ENCODE measurements at places on chromosomes 7 and 10.
A peak's percentile ranks its signal among the peaks of the same experiment; 100 is the strongest.

GRCh38 chr7:81273601-81274397, 354.9 kb upstream of the SEMA3C start:
- peak; percentile 2 for DNase-seq

- DNase-seq, result no peak
Observed at GRCh38 chr7:1856888-1857441, 186.9 kb downstream of the ELFN1 start.

DNA sequence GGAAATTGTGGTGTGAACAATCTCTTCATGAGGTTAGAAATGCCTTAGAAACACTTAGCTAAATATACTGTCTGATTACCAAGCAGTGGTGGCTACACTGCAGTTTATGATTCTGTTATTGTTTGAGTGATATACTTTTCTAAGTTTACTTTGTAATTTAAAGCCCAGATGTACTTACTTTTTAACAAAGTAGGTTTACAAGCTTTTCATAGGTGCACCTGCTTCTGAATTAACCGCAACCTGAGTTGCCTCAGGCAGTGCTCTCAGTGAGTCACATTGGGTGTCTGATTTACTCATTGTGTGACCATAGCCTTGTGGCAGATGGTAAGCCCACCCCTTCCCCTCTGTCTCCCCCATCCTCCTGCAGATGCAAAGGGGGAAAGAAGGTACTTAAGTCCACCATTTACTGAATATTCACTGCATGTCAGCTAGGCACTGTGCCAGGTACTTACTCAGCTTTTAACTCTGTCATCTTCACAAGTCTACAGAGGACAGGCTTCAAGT, 9.0 kb downstream of the MTURN start:
- peak; percentile 30 for DNase-seq

DNA sequence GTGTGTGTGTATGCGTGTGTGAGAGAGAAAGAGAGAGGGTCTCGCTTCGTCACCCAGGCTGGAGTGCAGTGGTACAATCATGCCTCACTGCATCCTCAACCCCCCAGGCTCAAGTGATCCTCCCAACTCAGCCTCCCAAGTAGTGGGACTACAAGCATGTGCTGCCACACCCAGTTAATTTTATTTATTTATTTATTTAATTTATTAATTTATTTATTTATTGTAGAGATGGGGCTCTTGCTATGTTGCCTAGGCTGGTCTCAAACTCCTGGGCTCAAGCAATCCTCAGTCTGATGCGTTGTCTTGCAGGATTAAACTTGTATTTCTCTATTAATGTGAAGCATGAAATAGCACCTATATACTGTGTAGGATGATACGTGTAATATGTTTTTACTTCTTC, 21.8 kb upstream of the POU6F2 start:
- DNase-seq, result no peak

GRCh38 chr7:159049266-159050025, 95.2 kb downstream of the VIPR2 start:
- DNase-seq, result no peak

DNA sequence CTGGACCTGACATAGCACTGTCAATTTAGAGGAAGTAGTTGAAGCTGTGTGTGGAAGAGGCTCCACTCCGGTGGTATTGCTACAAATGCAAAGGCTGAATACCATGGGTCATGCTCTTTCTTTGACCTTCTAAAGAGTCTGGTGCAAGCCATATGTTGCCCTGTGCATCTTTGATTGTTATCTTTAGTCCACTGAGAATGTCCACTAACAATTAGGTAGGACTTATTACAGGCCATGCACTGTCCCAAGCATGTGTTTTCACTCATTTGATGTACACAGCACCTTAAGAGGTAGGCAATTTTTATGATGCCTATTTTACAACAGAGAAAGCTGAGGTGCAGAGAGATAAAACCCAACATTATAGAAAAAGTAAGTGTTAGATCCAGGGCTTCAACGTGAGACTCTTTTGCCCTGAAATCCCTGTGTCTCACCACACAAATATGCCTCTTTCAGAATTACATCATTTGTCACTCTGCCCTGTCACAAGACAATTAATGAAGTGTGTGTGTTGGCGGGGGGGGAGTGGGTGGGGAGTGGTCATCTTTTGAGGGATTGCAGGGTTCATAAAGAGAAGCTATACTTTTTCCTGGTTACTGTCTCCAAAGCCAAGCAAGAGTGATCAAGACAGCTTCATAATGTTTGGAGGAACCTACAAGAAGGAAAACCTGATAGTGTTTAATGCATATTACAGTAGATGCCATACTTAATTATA, 637.6 kb upstream of the IGFBP3 start:
- DNase-seq, result peak; percentile 79

DNA sequence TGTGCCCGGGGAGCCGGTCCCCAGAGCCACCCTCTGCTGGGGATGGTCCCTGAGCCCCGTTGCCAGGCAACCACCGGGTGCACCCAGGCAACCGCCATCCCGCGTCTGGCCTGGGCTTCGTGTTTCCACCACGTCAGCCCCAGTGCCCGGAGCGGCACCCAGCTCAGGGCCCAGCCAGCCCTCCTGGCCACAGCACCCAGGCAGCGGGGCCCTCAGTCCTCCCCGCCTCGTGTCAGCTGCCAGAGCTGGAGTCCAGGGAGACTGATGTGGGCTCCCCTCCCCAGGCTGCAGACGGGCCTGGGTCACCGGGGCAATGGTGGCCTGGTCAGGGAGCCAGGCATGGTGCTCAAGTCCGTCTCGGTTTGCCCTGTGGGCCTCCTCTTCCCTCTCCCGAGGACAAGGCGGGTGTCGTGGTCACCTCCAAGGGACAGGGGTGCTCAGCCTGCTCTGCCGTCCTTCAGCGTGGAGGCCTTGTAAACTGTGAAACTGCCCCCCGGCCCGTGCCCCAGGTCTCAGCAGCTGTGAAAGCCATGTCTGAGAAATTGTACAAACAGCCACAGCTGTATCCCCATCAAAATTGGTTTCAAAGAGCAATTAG, 72.5 kb downstream of the MICALL2 start:
- DNase-seq, result no peak

DNA sequence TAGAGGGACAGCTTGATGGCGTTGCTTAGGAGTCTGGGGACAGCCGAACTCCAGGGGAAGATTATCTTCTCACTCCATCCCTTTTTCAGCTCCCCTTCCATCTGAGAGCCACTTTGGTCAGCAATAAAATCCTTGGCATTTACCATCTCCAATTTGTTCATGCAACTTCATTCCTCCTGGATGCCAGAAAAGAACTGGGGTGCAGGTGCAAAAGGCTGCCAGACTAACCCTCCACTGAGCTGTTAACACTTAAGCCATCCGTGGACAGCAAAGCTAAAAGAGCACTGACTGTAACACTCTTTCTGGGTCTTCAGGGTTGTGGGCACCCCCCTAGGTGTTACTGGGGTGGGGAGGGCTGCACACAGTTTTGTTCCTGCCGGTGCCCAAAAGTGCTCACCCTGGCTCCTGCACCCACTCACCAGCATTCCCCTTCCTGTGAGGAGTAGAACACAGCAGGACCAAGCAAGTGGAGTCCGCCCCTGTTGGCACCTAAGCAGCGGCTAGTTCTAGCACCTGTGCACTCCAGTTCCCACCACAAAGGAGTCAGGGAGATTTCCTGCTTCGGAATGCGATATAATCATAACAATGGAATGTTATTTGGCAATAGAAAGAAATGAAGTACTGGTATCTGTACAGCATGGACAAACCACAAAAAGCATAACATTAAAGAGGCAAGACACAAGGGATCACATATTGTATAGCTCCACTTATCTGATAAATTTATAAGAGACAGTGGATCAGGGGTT, 95.1 kb downstream of the NPY start:
- peak; percentile 58 for DNase-seq

DNA sequence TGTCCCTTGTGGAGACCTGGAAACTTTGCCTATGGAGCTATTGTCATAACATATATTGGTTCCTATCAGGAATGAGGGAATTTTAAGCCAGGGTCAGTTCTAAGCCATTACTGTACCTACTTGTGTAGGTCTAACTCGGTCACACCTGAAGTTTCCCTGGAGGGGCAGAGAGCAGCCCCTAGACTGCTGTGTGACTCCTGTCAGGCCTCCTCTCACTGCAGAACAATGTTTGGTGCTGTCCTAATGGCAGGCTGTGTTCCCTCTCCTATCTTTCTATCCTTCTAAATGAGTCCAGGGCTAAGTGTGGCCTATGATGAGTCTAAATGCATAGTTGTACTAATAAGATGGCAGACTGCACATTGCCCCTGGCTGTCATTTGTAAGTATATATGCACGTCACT, 14.2 kb downstream of the MBL2 start:
- no peak for DNase-seq

DNA sequence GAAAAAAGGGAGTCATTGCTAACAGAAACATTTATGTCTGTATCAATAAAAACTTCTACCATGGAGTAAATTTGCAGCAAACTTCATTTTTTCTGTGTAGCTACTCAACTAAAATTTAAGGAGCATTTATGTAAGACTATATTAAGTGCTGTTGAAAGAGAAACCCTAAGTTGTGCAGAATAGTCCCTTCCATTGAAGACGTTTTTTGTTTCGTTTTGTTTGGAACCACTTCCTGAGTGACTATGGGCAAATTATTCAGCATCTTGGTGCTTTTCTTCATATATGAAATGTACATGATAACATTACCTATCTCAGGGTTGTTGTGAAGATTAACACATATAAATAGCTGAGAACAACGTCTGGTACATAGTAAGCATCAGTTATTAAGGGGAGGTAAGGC, 24.3 kb downstream of the SEM1 start:
- DNase-seq, result no peak

DNA sequence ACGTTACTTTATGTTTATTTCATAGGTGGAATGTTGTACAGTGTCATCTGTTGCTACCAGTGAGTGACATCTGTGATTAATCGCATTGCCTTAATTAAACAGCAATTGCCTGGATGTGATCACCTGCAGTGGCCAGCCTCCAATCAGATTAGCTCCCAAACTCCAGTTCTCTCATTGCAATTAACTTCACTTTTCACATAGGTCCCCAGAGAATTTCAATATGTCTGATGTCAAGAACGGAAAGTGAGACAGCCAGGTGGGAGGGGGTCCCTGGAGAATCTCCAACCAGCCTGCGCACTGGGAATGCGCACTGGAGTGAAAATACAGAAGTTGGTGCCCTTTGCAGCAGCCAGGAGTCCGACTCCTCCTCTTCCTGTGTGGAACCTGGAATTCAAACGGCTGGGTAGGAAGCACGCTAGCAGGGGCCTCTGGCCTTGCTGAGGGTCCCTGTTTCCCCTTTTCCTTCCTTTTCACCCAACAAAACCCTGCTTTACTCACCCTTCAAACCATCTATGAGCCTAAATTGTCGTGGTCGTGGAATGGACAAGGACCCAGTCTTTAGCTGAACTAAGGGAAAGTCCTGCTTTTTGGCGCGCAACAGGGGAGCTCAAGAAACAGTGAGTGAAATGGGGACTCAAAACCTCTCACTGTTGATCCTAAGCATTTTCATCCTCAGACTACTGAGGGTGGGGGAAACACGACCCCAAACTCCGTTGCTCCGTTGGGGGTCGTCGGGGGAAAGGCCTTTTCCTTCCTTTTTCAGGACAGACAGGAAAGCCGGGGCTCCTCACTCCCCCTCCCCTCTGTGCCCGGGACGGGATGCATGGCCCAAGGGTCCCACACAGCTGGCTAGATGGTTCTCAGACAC, 1355.5 kb upstream of the LRRTM3 start:
- DNase-seq, result peak; percentile 62

- peak; percentile 26 for DNase-seq
Observed at GRCh38 chr7:31432836-31433340, 81.0 kb upstream of the ITPRID1 start.

DNA sequence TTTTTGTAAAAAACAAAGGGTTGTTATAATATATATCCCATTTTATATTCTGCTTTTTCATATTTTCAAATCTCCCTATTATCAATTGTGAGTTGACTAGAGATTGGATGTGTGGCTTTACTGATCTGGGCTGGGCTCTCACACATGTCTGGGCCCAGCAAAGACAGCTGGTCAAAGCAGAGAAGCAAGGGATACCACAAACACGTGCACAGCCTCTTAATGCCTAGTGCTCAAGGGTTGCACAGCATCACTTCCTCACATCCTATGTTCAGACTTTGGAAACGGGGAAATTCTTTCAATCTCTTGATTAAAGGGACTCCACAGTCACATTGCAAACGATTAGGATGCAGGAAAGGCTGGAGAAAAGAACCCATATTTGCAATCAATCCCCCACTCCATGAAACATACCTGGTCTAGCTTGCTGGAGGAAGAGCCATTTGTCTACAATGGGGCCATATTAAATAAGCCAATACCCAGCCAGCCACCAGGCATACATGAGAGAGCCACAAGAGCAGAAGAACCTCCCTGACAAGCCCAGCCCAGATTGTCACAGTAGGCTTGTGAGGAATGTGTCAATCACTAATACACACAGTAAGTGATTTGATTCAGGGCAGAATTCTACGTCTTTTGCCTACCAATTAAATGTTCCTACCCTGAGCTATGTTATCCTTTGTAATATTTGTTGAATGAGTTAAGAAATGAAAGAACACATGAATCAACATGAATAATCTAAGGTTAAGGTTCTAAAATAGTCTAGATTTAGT, 431.2 kb downstream of the TNS3 start:
- no peak for DNase-seq

- DNase-seq, result peak; percentile 43
Observed at GRCh38 chr7:139763330-139763729, 14.5 kb downstream of the HIPK2 start.

DNA sequence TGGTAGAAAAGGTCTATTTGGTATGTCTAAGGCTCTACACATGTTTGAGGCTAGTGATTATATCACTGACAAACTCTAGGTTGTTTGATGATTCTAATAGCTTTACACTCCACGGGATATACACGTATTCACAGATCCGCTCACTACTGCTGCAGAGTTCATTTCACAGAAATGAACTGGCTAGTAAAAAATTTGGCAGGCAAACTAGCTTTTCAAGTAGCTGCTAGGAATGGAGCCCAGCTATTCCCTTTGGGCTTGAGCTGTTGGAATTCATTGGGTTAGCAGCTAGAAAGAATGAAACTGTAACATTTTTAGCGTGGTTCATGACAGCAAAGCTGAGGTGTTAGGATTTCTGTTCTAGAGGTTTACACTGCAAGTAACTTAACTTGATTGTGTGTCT, 37.6 kb downstream of the R3HCC1L start:
- peak; percentile 52 for DNase-seq

- DNase-seq, result no peak
Observed at GRCh38 chr10:111130471-111130870, 53.6 kb downstream of the ADRA2A start.

DNA sequence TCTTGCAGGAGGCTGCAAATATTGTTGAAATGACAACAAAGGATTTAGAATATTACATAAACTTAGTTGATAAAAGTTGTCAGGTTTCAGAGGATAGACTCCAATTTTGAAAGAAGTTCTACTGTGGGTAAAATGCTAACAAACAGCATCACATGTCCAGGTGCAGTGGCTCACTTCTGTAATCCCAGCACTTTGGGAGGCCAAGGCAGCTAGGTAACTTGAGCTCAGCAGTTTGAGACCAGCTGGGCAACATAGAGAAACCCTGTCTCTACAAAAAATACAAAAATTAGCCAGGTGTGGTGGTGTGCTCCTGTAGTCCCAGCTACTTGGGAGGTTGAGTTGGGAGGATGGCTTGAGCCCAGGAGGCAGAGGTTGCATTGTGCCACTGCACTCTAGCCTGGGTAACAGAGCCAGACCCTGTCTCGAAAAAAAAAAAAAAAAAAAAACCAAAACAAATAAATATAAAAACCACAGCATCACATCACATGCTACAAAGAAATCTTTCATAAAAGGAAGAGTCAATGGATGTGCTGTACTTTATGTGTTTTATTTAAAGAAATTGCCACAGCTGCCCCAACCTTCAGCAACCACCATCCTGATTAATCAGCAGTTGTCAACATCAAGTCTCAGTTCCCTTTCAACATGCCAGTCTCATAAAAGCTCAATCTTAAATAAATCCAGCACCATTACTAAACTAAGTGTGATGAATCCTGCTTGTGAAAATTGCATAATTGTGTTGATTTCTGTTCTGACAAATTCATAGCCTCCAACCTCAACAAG, 83.2 kb upstream of the MBL2 start:
- DNase-seq, result no peak

Data from fibroblast of skin of right quadriceps (primary cell).